ENCODE measurements at places on chromosomes 12 and 14. TPM values are rescaled to one million over a fixed set of nuclear protein-coding genes. Genes with fewer than 3 reads are reported as not detected.

The AACS gene
- 23.3 TPM for total RNA-seq

DNA sequence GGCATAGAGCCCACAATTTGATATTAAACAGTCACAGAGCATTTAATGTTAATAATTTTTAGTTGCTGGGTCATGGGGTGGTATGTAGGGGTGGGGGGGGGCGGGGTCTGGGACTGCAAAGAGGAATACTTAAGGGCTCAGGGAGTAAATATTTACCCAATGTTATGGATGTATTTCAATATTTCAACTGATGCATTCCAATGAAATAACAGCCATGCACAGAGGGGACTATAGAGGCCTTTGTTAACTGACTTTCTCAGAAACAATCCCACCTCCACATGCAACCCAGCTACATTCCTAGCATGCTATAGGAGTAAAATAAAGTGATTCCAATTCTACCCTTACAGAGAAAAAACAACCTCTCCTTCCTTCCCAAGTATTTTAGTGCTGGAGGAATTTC is 7.9 kb upstream of the BBS10 start:
- DNase-seq, result no peak

DNA sequence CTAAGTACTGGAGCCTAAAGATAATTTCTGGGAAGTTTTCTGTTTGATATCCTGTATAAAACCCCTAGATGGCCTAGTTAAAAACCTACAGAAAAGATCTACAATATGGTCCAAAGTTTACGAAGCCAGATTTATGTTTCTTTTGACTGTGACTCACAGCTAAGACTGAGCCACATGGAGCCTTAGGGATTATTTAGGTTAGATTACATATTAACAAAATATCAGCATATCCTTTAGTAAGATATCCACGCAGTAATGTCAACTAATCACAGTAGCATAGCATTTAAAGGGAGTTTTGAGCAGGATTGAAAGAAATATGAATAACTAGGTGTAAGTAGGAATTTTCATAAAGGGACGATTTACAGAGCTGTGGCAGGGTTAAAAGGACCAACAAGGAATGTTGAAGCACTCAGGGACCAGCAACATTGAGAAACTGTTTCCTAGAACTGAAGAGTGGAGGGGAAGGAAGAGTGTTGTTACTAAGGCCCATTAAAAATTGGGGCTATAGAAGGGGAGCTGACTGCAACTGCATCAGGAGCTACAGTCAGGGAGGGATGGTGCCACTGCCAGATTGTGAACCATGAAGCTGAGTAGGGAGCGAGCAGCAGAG is 155.5 kb downstream of the DACT1 start:
- no peak for DNase-seq

DNA sequence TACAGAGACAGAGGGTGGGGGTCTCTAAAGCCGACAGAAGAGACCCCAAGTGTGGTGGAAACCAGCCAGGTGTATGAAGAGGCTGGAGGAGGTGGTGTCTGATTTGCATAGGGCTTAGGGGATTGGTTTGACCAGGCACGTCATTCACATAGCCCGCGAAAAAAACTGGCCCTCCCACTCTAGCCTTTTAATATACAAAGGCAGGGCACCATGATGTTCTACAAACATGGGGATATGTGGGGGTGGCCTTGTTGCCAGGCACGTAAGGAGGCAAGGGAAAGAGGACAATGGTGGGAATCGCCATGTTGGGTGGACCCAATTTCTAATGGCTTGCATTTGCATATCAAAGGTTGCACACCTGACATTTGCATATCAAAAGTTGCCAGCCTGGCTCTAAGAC is 13.2 kb downstream of the LALBA start:
- no peak for DNase-seq

The INHBC gene
- total RNA-seq, result not detected

DNA sequence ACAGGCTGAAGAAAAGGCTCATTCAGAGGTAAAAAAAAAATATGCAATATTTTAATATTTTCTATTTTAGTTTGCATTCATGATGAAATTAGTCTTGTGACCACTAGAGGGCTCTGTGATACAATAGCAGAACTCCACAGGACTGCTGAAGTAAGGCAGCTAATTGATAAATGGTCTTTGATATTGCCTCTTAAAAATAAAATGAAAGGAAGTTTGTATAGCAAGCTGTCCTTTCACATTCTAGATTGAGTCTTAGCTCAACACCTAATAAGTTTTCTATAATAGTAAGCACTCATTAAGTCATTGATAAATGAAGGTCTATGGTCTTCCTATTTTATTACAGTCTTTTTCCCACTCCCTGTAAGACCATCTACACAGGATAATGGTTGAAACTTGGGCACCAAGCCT is 315.7 kb downstream of the NAV3 start:
- DNase-seq, result peak; percentile 16

The KRT72 gene
- total RNA-seq, result not detected

The OTUB2 gene
- 5.7 TPM for total RNA-seq

The NEUROD4 gene
- total RNA-seq, result not detected

- no peak for DNase-seq
Measured at GRCh38 chr12:105820429-105821125, 318.2 kb downstream of the NUAK1 start.
